Osteocyte (in vitro differentiated cells): ENCODE measurements at places on chromosomes 3 and 15. TPM values are rescaled to one million over a fixed set of nuclear protein-coding genes. Genes with fewer than 3 reads are reported as not detected.
A peak's percentile ranks its signal among the peaks of the same experiment; 100 is the strongest.

ROPN1 gene
- total RNA-seq = not detected in 2 replicates

- H3K4me1 ChIP-seq = no peaks in the 10 kb centered on the region
- H3K27ac ChIP-seq = no peak overlapping the region
- H3K27me3 ChIP-seq = no peaks in the 10 kb centered on the region
Observed at GRCh38 chr3:170437696-170438407, 19.2 kb downstream of the CLDN11 start.

GABRR3 gene
- total RNA-seq = not detected in 2 replicates

DNA sequence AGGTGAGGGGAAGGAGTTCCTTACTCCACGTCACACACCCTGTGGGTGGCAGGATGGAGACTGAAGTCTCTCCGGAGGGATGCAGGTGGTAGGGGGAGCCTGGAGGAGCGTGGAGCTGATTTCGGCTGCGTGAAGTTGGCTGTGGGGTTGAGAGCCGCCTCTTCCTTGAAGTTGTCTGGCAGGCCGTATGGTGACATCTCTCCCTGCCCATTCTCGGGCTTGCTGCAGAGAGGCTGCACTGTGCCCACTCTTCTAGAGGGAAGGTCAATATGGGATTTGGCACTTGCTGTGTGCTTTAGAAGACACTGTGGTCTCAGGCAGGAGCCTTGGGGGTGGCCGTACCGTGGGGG, 13.4 kb upstream of the FBLN2 start:
- no peak overlapping the region for H3K4me3 ChIP-seq
- H3K27me3 ChIP-seq = no peaks in the 10 kb centered on the region
- peaks cover 73% of the 10 kb centered on the region for H3K4me1 ChIP-seq
- H3K36me3 ChIP-seq = no peaks in the 10 kb centered on the region
- no peak for DNase-seq
- H3K27ac ChIP-seq = peak overlapping the region; percentile 97

DNA sequence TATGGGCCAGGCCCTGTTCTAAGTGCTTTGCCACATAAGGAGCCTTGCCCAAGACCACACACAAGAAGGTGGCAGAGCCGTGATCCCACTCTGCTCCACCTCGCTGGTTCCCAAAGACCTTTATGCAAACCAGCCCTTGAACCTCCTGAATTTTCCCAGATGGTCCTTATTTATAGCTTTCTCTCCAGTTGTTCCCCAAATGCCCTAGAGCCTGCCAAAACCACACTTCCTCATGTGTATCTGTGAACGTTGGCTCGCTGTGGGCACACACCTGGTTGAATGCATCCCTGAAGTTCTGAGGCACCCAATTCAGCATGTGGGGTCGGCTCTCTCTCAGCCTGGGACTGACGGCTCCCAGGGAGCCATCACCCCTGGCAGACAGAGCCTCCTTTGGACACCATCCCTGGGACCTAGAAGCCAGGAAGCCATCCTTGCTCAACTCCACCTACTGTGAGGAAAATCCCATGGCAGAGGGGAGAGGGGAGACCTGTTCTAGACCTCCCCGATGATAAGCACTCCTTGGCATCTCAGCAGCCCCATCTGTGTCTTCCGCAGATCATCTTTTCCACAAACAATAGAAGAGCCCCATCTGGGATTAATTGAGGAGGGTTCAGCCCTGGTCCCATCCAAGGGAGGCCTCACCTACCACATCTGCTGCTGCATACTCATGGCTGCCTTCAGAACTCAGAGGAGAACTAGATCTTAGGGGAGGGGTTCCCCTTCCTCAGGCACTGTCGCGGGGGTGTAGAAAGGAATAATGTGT, 42.3 kb upstream of the LIMD1 start:
- peak overlapping the region; percentile 56 for H3K27ac ChIP-seq
- peaks cover 62% of the 10 kb centered on the region for H3K4me1 ChIP-seq
- peaks cover 6% of the 10 kb centered on the region for H3K36me3 ChIP-seq
- no peaks in the 10 kb centered on the region for H3K27me3 ChIP-seq
- H3K4me3 ChIP-seq = no peak overlapping the region
- no peak for DNase-seq

GRCh38 chr3:172277151-172277652, 171.1 kb downstream of the GHSR start:
- H3K4me1 ChIP-seq = peaks cover 55% of the 10 kb centered on the region
- H3K27me3 ChIP-seq = no peaks in the 10 kb centered on the region
- no peak overlapping the region for H3K4me3 ChIP-seq
- no peak overlapping the region for H3K27ac ChIP-seq
